GM04503 (cell line): ENCODE measurements at places on chromosomes 6 and 20.

- no peak for DNase-seq
These were observed 6.9 kb downstream of the BLOC1S5 start for GRCh38 chr6:8057263-8057662.

- DNase-seq: no peak
These were observed 54.2 kb upstream of the SIRPA start for GRCh38 chr20:1840817-1841553.

- no peak for DNase-seq
These were observed 11.2 kb upstream of the NCOA5 start for GRCh38 chr20:46100988-46101387.

GRCh38 chr6:130411481-130411880 is 45.7 kb downstream of the TMEM200A start:
- DNase-seq: no peak

- DNase-seq: no peak
These were observed 298.1 kb upstream of the TCF21 start for GRCh38 chr6:133590814-133591213.

- DNase-seq: no peak
These were observed 119.9 kb downstream of the INSM1 start for GRCh38 chr20:20487811-20488210.

DNA sequence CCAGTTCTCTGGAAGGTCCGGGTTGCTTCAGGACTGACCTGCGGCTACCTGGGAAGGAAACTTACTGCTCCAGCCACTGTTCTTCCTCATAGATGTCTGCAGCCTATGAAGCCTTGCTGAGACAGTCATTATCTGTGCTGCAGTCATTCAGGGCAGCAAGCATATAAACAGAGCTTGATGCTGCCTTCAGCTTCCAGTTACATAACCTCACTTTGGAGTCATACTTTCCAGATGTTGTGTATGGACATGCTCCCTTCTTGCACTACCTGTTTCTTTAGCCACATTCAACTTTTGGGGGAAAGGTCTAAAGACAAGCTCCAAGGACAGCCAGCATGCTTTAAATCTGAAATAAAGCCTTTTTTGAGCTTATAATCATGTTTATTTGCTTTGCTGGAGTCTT is 98.1 kb downstream of the SLC24A3 start:
- no peak for DNase-seq

GRCh38 chr6:45969026-45969425 is 46.6 kb downstream of the CLIC5 start:
- no peak for DNase-seq

DNA sequence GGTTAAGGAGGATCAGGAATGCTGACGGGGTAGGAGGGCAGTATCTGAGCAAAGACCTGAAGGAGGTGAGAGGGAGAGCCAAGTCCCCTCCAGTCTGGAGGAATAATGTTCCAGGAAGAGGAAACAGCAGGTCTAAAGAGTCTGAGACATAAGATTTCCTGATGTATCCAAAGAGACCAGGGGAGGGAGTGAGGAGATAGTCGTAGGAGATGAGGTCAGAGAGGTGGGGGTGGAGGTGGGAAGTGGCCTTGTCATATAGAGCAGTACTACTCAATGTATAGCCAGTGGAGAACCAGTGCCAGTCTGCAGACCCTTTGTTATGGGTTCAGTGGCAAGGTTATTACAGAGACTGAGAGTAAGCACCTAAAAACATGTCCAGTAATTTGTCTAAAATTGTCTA is 130.6 kb downstream of the COL9A1 start:
- DNase-seq: no peak

DNA sequence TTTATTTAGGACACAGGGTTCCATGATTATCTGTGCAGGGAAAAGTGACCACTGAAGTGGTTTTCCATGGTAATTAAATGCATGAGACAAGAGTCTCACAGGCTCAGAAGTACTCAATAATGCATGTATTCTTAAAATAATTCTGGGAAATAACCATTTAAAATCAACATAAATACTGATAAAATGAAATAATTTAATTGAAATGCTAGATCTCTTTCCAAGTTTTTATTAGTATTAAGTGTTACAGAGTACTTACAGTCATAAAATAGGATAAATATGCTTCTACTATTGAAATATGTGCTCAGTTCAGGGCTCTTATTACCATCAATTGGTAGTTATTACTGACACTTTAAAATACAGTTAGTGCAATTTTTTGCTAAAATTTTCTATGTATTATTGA is 916.0 kb upstream of the GJE1 start:
- DNase-seq: no peak

- no peak for DNase-seq
These were observed 558.2 kb downstream of the CDH26 start for GRCh38 chr20:60516442-60516841.

DNA sequence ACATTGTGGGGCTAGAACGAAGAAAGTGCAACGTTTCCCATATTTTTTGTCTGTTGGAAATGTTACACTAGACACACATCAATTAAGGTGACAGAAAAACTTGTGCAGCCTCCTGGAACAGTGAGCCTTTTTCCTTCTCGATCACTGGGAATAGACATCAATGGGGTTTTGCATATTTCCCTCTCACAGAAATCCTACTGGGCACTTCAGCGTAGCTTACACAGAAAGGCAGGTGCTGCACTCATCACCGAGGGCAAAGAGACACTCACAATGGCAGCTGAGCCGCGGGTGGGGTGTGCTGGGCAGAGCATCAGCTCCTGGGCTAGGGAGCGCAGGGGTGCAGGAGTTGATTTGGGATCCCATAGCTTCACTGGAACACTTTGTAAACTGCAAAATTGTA is 64.5 kb downstream of the THBS2 start:
- DNase-seq: no peak

- DNase-seq: no peak
These were observed 57.5 kb downstream of the FOXC1 start for GRCh38 chr6:1667012-1667804.

DNA sequence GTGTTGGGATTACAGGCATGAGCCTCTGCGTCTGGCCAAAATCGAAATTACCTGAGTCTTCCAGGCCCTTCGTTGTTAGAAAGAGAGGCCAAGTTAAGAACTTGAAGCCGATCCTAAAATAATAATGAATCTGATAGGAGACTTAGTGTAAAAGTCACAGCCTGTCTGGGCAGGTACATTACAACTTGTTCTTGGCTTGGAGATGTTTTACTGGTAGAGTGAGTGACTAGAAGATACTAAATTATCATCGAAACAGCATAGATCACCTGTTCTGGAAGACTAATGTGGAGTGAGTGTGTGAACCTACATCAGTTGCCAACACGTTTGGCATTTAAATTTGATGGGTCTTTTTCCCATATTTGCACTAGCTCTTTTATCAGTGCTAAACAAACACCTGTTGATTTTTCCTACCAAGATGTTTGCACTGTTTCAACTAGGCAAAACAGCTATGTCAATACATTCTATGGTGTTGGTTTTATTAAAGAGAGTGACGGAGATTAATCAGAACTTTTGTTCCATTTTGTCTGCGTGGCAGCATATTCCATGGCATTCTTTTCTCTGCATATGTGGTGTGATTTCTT is 4.6 kb upstream of the TMEM217 start:
- DNase-seq: no peak

DNA sequence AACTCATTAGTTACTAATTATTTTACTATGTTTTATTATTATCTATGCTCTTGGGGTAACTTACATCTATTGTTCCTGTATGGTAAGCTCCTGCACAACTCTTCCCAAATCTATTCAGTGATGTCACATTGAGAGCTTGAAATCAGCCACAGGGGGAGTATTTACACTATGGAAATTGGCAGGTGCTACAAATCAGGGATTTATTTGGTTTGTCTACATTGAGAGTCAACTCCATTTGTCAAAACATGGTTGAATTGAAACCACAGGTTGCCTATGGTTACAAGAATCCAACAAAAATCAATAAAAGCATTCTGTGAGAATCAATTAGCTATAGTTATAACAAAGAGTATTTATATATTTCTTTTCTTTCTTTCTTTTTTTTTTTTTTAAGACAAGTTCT is 3.9 kb upstream of the FITM2 start:
- no peak for DNase-seq

GRCh38 chr6:3755637-3756545 is 4.4 kb upstream of the PXDC1 start:
- DNase-seq: no peak

DNA sequence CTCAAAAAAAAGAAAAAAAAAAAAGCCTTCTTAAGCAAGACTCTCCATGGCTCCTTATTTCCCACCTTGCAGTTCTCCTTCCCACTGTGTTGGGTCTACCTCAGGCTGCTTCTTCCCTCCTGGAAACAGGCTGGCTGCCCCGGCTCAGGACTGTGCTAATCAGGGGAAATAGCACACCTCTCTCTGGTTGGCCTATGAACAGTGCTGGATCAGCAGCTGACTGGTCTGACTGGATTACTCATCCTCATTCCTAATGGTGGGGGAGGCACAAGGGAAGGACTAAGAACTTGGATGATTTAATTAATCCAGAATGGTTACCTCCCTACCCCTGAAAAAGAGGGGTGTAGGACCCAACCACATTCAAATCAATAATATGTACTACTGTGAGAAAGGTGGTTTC is 3.9 kb upstream of the SRSF3 start:
- DNase-seq: no peak

DNA sequence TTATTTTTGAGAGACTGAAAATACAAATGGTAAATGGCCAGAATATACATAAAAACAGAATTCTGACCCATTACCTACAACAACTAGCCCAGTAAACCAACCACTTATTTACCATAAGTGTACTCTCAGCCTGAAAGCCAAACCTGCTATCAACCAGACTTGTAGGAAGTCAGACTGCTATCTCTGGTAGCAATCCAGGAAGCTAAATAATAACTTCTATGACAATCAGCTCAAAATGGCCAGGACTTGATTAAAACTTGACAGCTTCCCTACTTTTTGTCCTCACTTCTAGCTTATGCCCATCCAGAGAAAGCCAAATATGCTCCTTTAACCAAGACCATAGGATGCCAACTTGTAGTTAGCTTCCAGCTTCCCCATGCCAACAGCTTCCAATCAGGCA is 4.7 kb upstream of the WTAP start:
- DNase-seq: no peak

DNA sequence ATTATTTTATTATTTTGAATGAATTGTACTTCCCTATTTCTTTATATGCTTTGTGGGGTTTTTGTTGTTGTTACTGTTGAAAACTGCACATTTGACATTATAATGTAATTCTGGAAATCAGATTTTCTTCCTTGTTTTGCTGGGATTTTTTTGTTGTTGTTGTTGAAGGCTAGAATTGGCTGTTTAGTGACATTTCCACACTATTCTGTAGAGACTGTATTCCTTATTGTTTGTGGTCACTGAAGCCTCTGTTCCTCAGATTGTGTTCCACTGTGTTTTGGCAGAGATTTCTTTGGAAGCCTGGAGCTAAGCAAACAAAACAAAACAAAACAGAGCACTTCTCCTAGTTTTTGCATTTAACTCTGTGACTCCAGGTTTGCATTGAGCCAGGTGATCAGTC is 52.9 kb downstream of the CDYL start:
- no peak for DNase-seq

- DNase-seq: no peak
These were observed 72.9 kb downstream of the CDH26 start for GRCh38 chr20:60031107-60031506.

DNA sequence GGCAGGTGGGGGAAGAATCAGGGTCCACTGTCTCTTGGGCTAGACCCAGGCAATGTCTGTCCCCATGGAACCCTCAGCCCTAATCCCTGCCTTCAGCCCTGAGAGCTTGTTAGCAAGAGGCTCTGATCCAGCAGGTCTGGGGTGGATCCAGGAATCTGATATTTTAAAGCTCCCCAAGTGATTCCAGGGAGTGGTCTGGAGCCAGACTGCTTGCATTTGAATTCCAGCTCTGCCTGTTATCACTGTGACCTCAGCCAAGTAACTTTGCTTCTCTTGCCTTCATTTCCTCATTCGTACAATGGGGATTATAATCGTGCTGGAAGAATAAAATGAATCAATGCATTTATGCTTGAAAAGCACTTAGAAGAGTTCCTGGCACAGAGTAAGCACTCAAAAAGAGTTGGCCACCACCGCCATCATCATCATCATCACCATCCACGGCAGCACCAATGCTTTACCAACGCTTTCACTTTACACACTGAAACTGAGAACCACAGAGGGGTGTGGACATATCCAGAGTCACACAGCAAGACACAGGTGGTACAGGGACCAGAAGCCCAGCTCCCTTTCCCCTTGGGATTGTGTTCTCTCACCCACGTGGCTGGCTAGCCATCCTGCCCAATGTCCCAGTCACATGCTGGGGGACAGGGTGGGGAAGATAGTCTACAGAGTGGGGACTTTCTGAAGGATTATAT is 75.7 kb upstream of the RALY start:
- DNase-seq: no peak

GRCh38 chr20:35329435-35330139 is 37.4 kb upstream of the FAM83C start:
- no peak for DNase-seq

DNA sequence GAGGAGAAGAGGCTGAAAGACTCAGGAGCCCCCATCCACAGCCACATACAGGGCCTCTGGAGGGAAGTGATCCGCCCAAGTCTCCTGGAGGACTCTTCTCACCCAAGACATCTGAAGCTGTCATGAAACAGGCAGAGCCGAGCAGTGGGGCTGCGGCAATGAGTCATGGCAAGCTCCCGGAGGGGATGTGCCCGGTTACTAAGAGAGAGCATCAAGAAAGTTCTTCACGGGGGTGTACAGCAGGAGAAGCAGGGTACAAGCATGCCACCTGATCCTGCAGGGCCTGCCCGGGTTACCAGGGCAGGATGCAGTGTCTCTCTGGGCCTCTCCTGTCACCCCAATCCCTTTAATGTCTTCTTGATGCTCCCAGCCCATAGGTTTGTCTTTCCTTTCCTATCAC is 21.1 kb downstream of the TRIM26 start:
- DNase-seq: no peak

DNA sequence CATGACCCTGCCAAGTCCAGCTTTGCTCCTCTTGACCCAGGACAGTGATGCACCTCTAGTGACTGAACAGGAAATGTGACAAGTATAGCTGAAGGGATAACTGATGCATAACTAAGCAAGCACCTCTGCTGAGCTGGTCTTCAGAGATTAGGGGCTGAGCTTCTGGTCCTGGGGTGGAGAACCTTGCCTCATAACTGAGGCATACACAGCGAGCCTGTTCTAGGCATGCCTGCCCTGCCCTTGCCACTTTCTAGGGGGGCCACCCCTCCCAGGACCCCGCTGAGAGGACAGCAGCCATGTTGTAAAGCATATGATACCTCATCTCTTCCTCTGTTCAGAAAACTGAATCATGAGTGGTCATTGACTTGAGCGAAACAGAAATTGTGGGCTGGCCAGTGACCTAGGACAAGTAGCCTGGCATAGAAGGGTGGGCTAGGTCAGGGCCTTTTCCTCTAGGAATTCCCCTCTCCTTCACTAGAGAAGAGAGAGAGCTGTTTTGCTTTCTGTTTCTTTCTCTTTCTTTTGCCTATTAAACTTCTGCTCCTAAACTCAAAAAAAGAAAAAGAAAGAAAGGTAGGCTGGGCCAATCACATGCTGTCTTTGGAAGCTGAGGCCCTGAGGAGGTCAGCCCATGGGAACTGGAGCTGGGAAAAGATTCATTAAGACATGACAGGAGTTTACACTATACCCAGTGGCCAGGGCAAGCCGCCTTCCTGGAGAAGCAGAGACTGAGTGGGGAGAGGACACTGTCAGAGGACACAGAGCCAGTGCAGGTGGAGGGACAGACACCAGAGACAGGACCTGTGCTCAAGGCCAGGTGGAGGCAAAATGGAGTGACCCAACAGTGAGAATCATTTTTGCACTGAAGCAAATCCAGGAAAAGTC is 23.1 kb downstream of the ALDH5A1 start:
- no peak for DNase-seq
